Glutamatergic neuron (in vitro differentiated cells): ENCODE measurements at places on chromosomes 16 and 17.

DNA sequence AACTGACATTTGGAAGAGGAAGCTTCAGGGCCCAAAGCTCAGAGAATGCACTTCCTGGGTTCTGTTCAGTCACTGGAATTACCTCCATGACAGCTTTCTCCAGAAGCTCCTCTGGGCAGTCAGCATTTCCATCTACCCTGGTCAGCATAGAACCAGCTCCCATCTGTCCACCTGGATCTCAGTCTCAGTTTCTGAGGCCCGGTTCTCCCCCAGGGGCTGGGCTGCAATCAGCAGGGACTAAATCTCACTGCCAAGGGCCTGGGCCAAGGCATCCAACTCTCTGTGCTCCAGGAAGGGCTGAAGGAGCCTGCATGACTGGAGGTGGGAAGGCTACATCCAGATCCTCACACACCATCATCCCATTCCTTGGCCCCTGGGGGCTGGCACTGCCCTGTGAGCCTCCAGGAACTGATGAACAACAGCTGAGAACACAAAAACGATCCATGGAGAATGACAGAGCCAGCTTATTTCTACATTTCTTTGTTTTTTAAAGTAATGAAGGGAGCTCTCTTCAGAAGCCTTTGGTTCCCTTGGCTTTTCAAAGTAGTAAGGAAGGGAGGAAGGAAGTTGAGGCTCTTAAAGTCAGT lies 66.3 kb upstream of the MRTFB start:
- no peak for DNase-seq

DNA sequence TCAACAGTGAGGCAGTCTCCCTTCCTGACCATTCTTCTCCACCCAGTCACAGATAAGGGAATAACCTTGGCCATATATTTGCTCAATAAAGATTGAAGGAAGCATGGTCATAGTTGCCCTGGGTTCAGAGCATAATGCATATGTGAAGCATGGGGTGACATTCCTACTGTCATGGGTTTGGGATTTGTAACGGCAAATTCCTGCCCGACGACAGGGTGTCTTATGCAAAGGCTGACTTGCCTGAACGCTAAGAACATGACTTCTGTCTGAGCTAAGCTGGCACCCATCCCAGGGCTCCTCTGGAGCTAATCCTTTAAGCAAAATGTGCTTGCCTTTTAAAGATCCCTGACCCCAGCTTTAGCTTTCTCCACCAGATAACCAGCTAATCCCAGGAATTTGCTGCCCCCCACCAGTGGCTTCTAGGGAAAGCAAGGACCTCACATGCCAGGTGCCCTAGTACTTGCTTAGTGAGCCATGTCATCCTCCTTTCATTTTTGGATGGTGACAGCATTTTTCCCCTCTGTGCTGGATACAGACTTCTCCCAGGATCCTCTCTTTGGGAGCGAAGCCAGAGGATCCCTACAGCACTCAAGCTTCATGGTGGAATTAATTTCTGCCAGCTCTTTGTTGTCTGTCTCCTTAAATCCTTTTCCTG lies 11.7 kb downstream of the SLC7A6OS start:
- no peak for DNase-seq

- DNase-seq, result no peak
Observed at GRCh38 chr17:41061964-41062363, 2.0 kb upstream of the KRTAP2-3 start.

DNA sequence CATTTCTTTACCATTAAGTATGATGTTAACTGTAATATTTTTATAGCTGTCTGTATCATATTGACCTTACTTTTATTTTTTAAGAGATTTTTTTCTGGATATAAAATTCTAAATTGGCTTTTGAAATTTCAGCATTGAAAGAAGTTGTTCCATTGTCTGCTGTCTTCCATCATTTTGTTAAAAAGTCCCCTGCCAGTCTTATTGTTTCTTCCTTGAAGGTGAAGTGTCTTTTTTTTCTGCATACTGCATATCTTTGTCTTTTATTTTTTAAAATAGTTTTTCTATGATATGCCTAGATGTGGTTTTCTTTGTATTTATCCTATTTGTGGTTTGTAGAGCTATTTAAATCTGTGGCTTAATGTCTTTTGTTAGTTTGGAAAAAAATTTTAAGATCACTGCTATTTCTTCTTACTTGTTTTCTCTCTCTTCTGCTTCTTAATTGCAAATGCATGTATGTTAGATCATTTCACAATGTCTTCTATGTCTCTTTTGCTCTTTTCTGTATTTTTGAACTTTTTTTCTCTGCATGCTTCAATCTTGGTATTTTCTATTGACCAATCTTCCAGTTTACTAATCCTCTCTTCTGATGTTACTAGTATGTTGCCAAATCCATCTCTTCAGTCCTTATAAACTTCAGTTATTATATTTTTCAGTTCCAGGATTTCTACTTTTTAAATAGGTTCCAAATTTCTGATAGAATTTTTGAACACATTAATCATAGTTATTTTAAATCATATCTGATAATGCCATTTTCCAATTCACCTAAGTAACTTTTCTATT lies 20.2 kb downstream of the IL21R start:
- no peak for DNase-seq

GRCh38 chr17:47694581-47695428 lies 844 bp downstream of the TBKBP1 start:
- DNase-seq, result no peak

GRCh38 chr17:4422864-4423263 lies 10.9 kb upstream of the SPNS3 start:
- DNase-seq, result no peak

GRCh38 chr17:35132816-35133550 lies 9.1 kb downstream of the NLE1 start:
- DNase-seq, result no peak

DNA sequence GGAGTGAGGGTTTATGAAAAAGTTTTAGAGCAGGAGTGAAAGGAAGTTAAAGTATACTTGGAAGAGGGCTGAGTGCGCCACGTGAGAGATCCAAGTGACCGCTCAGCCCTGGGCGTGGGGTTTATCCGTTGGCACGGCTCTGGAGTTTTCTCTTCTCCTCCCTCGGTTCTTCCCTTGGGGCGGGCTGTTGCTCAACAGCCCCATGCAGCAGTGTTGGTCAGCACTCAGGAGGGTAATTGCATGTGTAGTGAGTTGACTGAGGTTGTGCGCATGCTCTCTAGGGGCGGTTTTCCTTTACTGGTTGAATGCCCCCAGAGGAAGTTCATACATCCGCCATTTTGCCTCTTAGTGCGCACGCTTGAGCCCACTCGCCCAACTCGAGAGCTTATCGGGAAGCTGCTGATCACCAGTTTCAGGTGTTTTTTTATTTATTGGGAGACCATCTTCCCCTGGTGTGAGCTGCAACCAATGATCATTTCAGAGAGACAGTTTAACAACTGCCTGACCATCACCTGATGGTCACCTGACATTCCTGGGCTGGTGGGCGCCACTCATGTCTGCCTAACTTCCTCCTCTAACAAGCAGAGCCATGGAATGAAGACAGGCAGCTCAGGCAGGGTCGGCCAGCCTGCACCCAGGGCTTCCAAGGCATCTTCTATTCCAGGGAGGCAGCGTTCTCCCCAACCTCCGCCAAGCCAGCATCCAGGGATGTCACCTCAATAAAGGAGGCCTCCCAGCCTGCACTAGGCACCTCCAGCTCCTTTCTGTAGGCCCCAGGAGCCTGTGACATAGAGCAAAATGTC lies 41.3 kb upstream of the DNAH17 start:
- no peak for DNase-seq

- DNase-seq, result no peak
Observed at GRCh38 chr16:53904533-53904932, 200.6 kb downstream of the FTO start.

- no peak for DNase-seq
Observed at GRCh38 chr17:17906418-17907215, 65.6 kb downstream of the TOM1L2 start.

GRCh38 chr16:66952430-66953110 lies 8.5 kb upstream of the CES3 start:
- DNase-seq, result no peak

DNA sequence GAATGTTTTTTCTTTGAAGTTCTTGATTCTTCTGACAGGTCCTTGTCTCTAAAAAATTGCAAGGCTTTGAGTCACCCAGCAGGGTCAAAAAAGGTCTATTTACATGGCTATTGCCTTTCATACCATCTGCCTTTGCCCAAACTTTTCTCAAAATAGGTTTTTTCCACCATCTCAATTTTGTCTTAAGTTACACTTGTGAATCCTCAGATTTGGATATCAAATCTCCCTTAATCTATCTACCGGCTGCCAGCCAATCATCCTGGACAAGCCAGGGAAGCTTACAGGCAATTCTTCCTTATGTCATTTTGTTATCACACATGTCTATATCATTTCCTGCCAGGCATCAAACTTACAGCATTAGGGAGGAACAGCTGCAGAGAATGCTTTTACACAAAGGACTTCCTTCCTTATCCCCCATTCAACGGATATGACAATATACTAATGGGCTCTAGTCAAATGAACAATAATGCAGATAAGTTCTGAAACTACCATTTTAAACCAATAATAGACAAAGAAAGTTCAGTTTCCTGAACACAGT lies 104.1 kb upstream of the CORO6 start:
- no peak for DNase-seq

DNA sequence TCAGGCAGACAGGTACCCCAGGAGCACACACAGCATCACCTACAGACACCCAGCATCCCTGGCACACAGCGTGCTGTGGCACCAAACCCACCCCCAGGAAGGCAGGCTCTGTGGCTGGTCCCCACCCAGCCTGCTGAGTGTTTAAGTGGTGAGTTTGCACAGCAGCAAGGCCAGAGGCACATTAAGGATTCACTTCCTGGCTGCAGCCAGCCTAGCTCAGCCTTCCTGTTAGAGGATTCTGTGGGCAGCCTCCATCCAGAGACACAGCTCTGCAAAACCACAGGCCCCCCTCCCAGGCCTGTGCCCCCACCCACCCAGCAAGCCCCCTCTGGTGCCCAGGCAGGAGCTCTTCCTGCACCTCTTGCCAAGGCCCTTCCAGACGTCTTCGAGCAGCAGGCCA lies 36.1 kb upstream of the PHB1 start:
- DNase-seq, result no peak

DNA sequence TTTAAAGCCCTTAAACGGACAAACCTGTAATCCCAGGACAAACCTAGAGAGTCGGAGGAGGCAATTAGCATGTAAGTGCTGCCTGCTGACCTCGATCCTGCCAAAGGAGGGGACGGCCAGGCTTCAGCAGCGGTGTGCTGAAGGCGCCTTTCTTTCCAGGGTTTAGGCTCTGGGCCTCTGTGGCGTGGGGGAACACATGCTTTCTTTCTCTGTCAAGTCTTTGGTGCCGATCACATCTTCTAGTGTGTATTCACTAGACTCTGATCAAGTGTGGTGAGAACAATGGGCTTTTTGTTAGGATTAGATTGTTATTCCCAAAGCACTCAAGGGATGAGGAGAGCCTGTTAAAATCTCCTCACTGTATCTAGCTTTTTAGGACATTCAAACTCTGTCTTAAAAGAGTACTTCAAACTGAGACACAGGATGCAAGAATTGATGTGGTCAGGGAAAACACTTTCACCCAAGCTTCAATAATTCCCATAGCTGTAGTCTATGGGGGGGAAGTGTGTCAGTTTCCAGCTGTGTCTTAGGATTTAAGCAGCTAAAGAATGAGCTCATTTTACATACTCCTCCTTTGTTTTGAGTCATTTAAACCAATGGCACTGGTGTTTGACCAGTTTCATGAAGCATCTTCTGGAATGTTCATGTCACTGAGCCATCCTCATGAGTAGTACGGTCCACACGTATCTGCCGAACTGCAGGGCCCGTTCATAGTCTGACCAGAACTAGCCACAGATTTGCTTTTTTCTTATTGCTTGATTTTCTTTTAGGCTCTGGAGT lies 51.2 kb downstream of the RPA1 start:
- no peak for DNase-seq

GRCh38 chr16:57609541-57610401 lies 18.7 kb upstream of the ADGRG1 start:
- DNase-seq, result no peak

DNA sequence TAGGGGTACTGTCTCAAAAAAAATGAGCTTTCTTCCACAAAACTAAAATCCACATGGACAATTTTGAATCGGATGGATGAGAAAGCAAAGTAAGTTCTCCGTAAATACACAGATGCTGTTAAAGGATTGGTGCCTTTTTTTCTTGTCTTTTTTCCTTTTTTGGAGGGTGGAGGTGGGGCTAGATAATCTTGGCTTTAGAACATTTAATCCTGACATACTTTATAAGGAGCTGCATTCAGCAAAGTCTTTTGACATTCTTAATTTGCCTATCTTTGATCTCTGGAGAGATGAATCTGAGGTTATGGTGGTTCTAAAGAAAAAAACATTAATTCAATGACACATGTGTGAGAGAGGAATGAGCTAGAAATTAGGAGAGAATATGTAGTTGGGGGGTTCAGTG lies 312.3 kb upstream of the KCNJ16 start:
- no peak for DNase-seq

GRCh38 chr16:4617880-4618279 lies 3.2 kb upstream of the UBALD1 start:
- DNase-seq, result no peak

DNA sequence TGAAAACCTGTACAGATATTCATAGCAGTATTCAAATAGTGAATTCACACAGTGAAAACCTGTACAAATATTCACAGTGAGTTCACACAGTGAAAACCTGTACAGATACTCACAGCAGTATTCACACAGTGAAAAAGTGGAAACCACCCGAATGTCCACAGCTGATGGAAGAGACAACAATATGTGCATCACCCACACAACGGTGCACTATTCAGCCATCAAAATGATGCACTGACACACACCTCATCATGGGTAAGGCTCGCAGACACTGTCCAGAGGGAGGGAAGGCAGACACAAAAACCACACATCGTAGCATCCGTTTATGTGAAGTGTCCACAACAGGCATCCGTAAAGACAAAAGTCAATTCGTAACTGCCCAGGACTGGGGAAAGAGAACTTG lies 100.9 kb downstream of the VPS53 start:
- no peak for DNase-seq

GRCh38 chr16:79982361-79982760 lies 381.8 kb upstream of the MAF start:
- no peak for DNase-seq

GRCh38 chr16:50526249-50526648 lies 21.9 kb upstream of the NKD1 start:
- DNase-seq, result no peak
